ENCODE measurements at places on chromosomes 12 and 14.

- no peaks in the 10 kb centered on the region for H3K36me3 ChIP-seq
- no peak overlapping the region for H3K4me3 ChIP-seq
- H3K4me1 ChIP-seq = no peaks in the 10 kb centered on the region
- no peak for DNase-seq
- no peak overlapping the region for H3K27ac ChIP-seq
Measured at GRCh38 chr12:62458626-62459025, 8.0 kb upstream of the MON2 start.

- H3K27me3 ChIP-seq = no peaks in the 10 kb centered on the region
- DNase-seq = no peak
- H3K27ac ChIP-seq = no peak overlapping the region
- no peak overlapping the region for H3K4me3 ChIP-seq
- peaks cover 6% of the 10 kb centered on the region for H3K36me3 ChIP-seq
Measured at GRCh38 chr12:95976416-95976832, 19.7 kb downstream of the HAL start.

GRCh38 chr12:105670672-105671071 is 340.2 kb downstream of the C12orf75 start:
- no peak overlapping the region for H3K4me3 ChIP-seq
- no peaks in the 10 kb centered on the region for H3K36me3 ChIP-seq
- DNase-seq = no peak
- H3K27me3 ChIP-seq = no peaks in the 10 kb centered on the region

- no peaks in the 10 kb centered on the region for H3K27me3 ChIP-seq
- H3K4me3 ChIP-seq = no peak overlapping the region
- H3K27ac ChIP-seq = no peak overlapping the region
- H3K36me3 ChIP-seq = no peaks in the 10 kb centered on the region
Measured at GRCh38 chr12:102475355-102475754, 5.0 kb downstream of the IGF1 start.

DNA sequence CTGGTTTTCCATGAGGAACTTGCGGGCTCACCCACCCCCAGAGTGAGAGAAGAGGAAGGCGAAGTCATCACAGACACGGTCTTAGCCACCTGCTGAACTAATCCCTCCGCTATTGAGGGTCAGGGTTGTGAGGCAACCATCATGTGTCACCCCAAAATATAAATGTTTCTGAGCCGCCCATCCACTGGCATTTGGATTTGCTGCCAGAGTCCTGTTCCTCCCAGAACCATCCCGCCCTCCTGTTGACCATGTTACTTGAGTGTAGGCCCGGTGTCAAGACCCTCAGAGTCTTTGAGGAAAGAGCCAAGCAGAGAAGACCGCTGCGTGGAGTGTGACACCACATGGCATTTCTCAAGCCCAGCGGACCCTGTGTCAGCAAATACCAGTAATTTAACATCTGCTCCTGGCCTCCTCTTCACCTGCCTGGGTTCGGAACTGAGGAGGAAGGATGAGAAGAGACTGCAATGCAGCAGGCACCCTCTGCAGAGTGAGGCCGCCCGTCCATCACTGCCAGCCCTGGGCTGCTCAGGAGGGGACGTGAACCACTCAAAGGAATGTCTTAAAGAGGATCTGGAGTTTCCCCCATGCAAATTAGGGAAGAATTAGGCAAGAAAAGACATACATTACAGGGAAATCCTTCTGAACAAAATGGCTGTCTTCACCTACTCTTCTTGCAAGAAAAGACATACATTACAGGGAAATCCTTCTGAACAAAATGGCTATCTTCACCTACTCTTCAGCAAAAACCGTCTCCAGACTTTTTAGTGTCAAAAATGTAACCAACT is 100.4 kb downstream of the FBXL14 start:
- peaks cover 10% of the 10 kb centered on the region for H3K4me1 ChIP-seq
- no peak overlapping the region for H3K27ac ChIP-seq
- H3K4me3 ChIP-seq = no peak overlapping the region
- DNase-seq = no peak
- no peaks in the 10 kb centered on the region for H3K27me3 ChIP-seq
- H3K36me3 ChIP-seq = peaks cover 35% of the 10 kb centered on the region

- no peak overlapping the region for H3K4me3 ChIP-seq
- no peak overlapping the region for H3K27ac ChIP-seq
- DNase-seq = no peak
- no peaks in the 10 kb centered on the region for H3K36me3 ChIP-seq
Measured at GRCh38 chr12:115588131-115588530, 689.4 kb downstream of the MED13L start.

DNA sequence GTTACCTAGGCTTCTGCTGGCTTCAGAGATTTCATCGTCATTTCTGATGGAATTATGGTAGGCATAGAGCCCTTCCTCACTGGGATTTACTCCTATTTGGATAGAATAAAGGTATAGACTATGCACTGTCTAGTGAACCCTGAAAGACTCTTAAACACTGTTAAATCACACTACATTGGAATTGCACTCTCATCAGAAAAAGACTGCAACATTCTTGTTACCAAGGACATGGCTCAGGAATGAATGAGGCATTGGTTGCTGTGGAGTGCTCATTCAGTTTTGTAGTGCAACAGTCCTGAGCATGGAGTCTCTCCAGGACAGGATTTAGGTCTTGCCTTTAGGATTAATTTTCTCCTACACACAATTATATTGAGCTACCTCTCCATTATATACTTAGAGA is 483.0 kb downstream of the NRXN3 start:
- no peak overlapping the region for H3K27ac ChIP-seq
- no peaks in the 10 kb centered on the region for H3K27me3 ChIP-seq
- H3K4me1 ChIP-seq = no peaks in the 10 kb centered on the region
- H3K4me3 ChIP-seq = no peak overlapping the region

GRCh38 chr14:37643701-37644100 is 48.3 kb downstream of the TTC6 start:
- no peak for DNase-seq
- H3K4me1 ChIP-seq = no peaks in the 10 kb centered on the region
- no peak overlapping the region for H3K27ac ChIP-seq

GRCh38 chr14:83372271-83372670 is 1838.6 kb upstream of the SEL1L start:
- no peak overlapping the region for H3K27ac ChIP-seq
- H3K4me3 ChIP-seq = no peak overlapping the region
- no peaks in the 10 kb centered on the region for H3K27me3 ChIP-seq
- H3K36me3 ChIP-seq = no peaks in the 10 kb centered on the region
- no peak for DNase-seq
- no peaks in the 10 kb centered on the region for H3K4me1 ChIP-seq

DNA sequence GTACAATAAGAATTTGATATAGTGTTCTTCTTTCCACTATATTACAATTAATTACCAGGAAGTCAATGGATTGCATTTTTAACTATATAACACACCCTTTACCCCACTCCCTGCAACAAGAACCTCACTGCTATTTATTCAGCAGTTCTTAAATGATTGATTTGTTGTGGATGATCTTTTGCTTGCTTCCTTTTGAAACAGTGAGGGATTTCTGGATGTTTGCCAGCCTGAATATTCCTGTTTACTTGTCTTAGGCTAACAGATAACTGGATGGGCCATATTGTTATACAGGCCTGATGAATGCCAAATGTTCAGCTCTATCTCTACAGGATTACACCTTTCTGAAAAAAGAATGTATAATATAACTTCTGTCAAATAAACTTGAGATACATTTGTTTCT is 497.6 kb downstream of the APAF1 start:
- no peaks in the 10 kb centered on the region for H3K36me3 ChIP-seq
- H3K27me3 ChIP-seq = no peaks in the 10 kb centered on the region
- H3K4me3 ChIP-seq = no peak overlapping the region

GRCh38 chr12:124236625-124237031 is 58.3 kb upstream of the RFLNA start:
- H3K27me3 ChIP-seq = no peaks in the 10 kb centered on the region
- no peaks in the 10 kb centered on the region for H3K36me3 ChIP-seq
- no peak for DNase-seq
- H3K4me3 ChIP-seq = no peak overlapping the region
- no peaks in the 10 kb centered on the region for H3K4me1 ChIP-seq
- no peak overlapping the region for H3K27ac ChIP-seq

DNA sequence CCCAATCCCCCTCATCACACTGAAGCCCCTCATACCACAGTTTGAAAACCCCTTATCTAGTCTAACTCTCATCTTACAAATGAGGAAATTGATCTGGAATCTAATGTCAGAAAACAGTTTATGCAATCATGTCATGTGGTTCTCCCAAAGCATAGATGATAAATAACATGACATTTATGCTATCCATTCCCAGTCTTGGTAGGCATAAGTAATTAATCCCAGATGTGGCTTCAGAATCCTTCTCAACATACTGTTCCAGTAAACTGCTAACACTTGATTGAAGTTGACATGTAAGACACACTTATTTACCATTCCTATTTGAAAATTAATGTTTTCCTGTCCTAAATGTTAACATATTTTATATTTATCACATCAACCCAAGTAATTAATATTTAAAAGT is 168.7 kb downstream of the GALC start:
- H3K27me3 ChIP-seq = no peaks in the 10 kb centered on the region
- no peak overlapping the region for H3K27ac ChIP-seq
- H3K4me1 ChIP-seq = no peaks in the 10 kb centered on the region
- H3K36me3 ChIP-seq = no peaks in the 10 kb centered on the region
- no peak overlapping the region for H3K4me3 ChIP-seq

- H3K36me3 ChIP-seq = no peaks in the 10 kb centered on the region
- peak; percentile 60 for DNase-seq
- peak overlapping the region; percentile 17 for H3K4me3 ChIP-seq
- peaks cover 21% of the 10 kb centered on the region for H3K4me1 ChIP-seq
- H3K27me3 ChIP-seq = no peaks in the 10 kb centered on the region
Measured at GRCh38 chr14:50342221-50343078, 30.3 kb downstream of the DMAC2L start.

GRCh38 chr12:42786400-42787148 is 197.0 kb upstream of the PRICKLE1 start:
- no peak overlapping the region for H3K4me3 ChIP-seq
- H3K27ac ChIP-seq = no peak overlapping the region
- H3K4me1 ChIP-seq = peaks cover 12% of the 10 kb centered on the region
- no peak for DNase-seq
- no peaks in the 10 kb centered on the region for H3K36me3 ChIP-seq
- no peaks in the 10 kb centered on the region for H3K27me3 ChIP-seq

DNA sequence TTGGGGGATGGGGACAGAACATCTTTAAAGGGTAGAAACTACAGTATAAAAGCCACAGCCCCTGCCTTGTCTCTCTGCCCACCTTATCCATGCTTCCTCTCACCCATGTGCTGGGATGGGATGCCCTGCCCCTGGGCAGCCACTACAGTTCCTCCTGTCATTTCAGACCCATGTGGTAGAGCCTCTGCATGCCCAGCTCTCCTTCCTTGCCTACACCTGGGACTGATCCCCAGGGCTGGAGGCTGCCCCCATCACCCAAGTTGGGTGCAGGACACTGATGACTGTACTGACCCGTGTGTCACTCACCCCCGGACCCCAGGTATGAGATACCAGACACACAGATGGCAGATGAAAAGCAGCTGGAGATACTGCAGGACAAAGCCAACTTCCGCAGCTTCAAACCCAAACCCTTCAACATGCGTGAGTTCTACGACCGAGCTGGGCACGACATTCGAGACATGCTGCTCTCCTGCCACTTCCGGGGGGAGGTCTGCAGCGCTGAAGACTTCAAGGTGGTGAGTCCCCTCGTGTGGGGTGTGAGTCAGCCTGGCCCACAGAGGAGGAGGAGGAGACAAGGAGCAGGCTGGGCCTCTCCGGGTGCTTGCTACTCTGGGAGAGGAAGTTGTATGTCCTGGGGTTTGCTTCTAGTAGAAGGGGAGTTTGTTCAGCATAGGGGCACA is 2.2 kb downstream of the ASIC1 start:
- no peaks in the 10 kb centered on the region for H3K36me3 ChIP-seq
- DNase-seq = no peak
- no peak overlapping the region for H3K27ac ChIP-seq

DNA sequence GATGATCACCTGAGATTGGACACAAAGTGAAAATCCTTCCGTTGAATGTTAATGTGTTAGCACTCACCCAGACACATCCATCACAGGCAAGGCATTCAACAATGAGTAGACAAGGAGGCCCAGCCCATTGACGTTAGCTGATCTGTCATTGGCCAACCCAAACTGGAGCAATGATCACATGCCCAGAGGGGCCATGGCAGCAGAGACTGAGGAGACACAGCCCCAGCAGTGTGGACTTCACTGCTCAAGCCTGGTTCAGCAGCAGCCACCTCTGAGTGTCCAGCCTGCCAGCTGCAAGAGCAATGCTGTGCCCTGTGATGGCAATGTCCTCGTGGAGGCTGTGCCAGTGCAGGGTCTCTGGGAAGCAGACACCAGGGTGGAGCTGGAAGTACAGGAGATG is 622.2 kb downstream of the AACS start:
- H3K4me1 ChIP-seq = no peaks in the 10 kb centered on the region
- no peak for DNase-seq
- H3K27me3 ChIP-seq = peaks cover 42% of the 10 kb centered on the region
- no peak overlapping the region for H3K4me3 ChIP-seq
- H3K36me3 ChIP-seq = no peaks in the 10 kb centered on the region
- H3K27ac ChIP-seq = no peak overlapping the region

GRCh38 chr14:66804141-66804540 is 296.2 kb downstream of the GPHN start:
- H3K4me1 ChIP-seq = peaks cover 8% of the 10 kb centered on the region
- no peak overlapping the region for H3K27ac ChIP-seq
- DNase-seq = no peak
- no peaks in the 10 kb centered on the region for H3K36me3 ChIP-seq

GRCh38 chr14:98120831-98121464 is 1151.0 kb downstream of the BCL11B start:
- no peak overlapping the region for H3K4me3 ChIP-seq
- no peaks in the 10 kb centered on the region for H3K4me1 ChIP-seq
- DNase-seq = no peak
- no peaks in the 10 kb centered on the region for H3K36me3 ChIP-seq
- no peak overlapping the region for H3K27ac ChIP-seq

- H3K27ac ChIP-seq = no peak overlapping the region
- H3K27me3 ChIP-seq = no peaks in the 10 kb centered on the region
- no peak overlapping the region for H3K4me3 ChIP-seq
- H3K36me3 ChIP-seq = no peaks in the 10 kb centered on the region
- no peak for DNase-seq
- H3K4me1 ChIP-seq = no peaks in the 10 kb centered on the region
Measured at GRCh38 chr12:8609061-8609570, 3.5 kb downstream of the AICDA start.

DNA sequence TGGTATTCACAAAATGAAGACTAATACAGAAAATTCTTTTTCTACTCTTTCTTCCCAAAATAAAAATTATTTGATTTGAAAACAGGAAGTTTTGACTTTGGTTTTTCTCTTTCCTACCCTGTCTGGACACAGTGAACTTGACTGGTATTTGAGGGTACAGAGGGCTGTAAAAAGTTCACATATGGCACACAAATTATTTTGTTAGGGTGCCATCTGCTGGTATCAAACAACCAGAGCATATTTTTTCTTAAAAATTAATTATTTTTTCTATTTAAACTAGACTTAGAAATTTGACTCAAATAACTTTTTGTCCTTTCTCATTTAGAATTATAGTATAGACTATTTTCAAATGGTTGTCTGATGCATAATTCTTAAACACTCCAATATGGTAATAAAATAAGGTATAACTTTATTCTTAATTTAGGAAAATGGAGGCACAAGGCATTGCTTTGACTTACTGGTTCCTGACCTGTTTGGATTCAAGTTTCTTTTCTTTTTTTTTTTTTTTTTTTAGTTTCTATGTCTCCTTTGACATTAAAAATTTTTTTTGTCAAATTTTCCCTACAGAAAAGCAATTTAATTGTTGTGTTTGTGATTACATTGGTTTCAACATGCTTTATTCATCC is 390.6 kb downstream of the PRKD1 start:
- H3K4me3 ChIP-seq = no peak overlapping the region
- DNase-seq = no peak
- H3K36me3 ChIP-seq = no peaks in the 10 kb centered on the region
- no peaks in the 10 kb centered on the region for H3K4me1 ChIP-seq
- no peak overlapping the region for H3K27ac ChIP-seq

GRCh38 chr12:131454418-131455217 is 256.3 kb upstream of the SFSWAP start:
- H3K36me3 ChIP-seq = no peaks in the 10 kb centered on the region
- H3K27me3 ChIP-seq = peaks cover 39% of the 10 kb centered on the region
- H3K27ac ChIP-seq = no peak overlapping the region
- H3K4me1 ChIP-seq = no peaks in the 10 kb centered on the region

Measured in heart right ventricle (tissue), 16 donors.